ENCODE measurements at places on chromosomes 7 and 10.

DNA sequence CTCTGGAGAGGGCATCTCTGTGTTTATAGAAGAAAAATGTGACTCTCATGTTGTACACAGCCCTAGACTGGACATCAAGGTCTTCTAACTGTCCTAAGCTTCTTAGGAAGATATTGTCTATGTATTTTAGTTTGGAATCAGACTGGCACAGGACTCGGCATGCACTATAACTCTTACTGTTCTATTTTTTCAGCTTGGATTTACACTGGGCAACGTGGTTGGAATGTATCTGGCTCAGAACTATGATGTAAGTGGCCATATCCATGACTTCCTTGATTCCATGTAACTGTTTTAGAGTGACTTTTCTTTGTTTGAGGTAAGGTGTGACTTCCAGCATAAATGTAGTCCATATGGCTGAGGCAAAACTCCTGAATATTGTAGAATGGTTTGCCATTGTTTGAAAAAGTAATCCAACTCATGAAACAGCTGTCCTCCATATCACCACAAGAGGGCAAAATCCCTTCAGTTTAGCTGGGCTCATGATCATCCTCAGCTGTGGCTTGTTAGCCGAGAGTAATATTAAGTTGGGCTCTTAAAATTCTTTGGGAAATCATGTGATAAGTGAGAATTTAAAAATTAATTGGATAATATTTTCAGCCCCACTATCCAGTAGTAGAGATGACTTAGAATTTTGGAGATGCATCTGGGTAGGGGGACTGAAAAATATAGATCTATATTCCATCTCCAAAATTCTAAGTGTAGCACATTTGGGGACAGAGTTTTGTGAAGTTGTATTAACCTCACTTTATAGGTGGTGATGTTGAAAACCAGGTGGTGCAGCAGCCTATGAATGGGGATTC lies 10.4 kb downstream of the STMP1 start:
- H3K4me3 ChIP-seq = no peak overlapping the region
- H3K27ac ChIP-seq = peak overlapping the region; percentile 34
- peak; percentile 28 for DNase-seq

DNA sequence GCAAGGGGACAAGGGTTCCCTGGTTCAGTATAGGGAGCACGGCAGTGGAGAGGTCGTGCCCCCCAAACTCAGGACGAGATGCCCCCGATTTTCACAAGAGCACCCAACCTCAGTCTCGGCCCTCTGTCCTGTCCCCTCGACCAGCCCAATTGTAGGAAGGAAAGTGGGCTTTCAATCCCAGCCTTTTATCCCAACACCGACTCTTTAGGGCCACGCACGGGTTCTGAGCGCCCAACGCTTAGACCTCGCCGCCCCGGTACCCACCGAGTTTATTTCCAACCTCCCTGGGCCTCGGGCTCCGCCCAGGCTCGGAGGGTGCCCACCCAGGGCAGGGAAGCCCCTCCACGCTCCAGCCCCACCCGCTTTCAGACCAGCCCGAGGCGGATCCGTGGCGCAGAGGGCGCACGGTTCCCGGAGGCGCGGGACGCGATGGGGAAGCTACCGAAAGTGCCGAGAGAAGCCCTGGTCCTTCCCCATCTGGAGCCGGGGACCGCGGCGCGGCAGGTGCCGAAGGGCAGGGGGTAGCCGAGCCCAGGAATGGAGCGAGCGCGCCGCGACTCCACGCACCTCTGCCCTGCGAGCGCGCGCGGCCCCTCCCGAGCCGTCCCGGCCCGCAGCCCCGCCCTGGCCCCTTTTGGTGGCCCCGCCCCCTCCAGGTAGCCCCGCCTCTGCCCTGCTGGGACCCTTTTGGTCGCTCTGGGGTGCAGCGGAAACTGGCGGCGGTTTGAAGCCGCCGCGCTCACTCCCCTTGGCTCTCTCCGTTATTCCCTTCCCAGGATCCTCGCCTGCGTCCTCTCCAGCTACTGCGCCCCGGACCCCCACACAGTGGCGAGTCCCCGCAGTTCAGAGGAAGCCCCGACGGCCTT lies 20.4 kb downstream of the GRID2IP start:
- H3K27ac ChIP-seq = no peak overlapping the region
- no peaks in the 10 kb centered on the region for H3K4me1 ChIP-seq
- no peak for DNase-seq

- no peaks in the 10 kb centered on the region for H3K4me1 ChIP-seq
- no peak for DNase-seq
- H3K27me3 ChIP-seq = peaks cover 21% of the 10 kb centered on the region
- no peak overlapping the region for H3K4me3 ChIP-seq
- no peak overlapping the region for H3K27ac ChIP-seq
These were observed 811.2 kb downstream of the TYW1 start for GRCh38 chr7:67807826-67808225.

- no peak overlapping the region for H3K4me3 ChIP-seq
- peak; percentile 65 for DNase-seq
- peaks cover 4% of the 10 kb centered on the region for H3K36me3 ChIP-seq
- H3K27ac ChIP-seq = peak overlapping the region; percentile 22
These were observed 22.2 kb downstream of the TMEM120A start for GRCh38 chr7:75971961-75972763.

DNA sequence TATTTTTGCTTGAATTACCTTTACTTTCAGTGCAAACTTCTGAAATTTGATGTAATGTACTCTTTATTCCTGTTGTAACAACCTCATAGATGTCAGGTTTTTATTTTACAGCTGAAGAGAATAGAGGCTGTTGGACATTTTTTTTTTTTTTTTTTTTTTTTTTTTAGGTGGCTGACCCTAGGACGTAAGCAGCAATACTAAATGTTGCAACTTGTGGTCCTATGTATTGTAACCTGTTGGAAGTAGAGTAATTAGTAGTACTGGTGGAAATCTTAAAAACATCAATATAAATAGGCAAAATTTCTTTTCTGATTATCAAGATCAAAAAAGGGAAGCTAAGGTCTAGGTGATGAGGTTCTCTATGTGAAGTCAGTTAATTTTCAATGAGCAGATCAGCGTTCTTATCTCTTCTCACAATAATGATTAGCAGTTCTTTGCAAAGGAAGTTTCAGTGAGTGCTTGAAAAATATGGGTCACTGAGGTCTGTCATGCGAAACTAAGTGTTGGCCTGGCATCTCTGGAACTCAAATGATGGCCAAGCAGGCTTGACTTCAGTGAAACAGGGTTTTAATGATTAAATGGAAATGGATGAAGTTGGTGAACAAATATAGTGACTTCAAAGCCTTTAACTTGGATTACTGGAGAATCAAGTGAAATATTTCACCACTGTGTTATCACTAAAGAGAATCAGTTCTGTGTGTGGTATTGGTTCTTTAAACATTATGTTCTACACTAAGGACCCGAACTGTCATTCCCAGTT lies 42.7 kb downstream of the BICC1 start:
- no peak overlapping the region for H3K4me3 ChIP-seq
- no peak overlapping the region for H3K27ac ChIP-seq
- H3K4me1 ChIP-seq = no peaks in the 10 kb centered on the region
- H3K36me3 ChIP-seq = no peaks in the 10 kb centered on the region
- no peak for DNase-seq
- no peaks in the 10 kb centered on the region for H3K27me3 ChIP-seq

DNA sequence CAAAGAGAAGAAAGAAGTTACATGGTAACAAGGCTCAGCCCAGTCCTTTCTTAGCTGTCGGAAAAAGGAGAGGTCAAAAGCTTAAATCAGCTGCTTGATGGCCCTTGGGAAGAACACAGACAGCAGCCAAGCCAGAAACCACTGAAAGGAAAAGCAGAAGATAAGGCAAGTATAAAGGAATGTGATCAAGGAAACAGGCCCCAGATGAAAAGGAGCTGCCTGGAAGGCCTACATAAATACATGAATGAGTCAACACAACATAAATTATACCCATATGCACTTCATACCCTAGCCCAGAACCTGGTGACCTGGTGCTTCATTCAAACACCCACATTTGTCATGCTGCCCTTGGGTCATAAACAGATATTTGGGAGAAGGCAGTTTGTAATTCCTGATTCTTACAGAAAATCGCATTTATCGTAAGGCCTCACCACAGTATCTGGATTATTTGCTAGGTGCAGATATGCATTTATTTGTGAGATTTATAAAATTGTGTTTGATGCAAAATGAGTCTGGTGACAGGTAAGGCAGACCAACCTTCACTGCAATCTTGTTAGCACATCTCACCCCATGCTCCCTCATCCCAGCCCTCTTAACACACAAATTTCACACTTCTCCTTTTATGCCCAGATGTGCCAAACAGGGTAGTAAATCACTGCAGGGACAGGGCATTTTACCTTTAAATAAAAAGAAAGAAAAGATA lies 94.9 kb upstream of the KCNIP2 start:
- H3K27ac ChIP-seq = peak overlapping the region; percentile 81
- no peak overlapping the region for H3K4me3 ChIP-seq
- DNase-seq = no peak
- peaks cover 10% of the 10 kb centered on the region for H3K36me3 ChIP-seq

DNA sequence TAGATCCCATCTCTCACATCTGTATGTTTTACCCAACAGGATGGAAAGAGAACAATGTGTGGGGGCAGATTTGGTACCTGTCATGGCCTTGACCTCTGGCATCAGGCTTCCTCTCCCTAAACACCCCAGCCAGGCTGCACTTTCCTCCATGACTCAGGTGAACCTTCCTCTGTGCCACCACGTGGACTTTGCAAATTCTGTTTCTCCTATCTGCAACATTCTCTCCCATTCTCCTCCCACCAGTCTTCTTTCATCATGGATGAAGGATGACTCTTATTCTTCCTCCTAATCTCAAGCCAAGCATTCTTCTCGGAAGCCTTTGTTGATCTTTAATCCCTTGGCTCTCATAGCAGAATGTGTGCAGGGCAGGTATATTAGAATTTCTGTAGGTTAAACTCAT lies 355.4 kb downstream of the KCNMA1 start:
- peaks cover 3% of the 10 kb centered on the region for H3K27me3 ChIP-seq
- H3K27ac ChIP-seq = no peak overlapping the region
- no peaks in the 10 kb centered on the region for H3K36me3 ChIP-seq
- peaks cover 19% of the 10 kb centered on the region for H3K4me1 ChIP-seq
- no peak overlapping the region for H3K4me3 ChIP-seq

DNA sequence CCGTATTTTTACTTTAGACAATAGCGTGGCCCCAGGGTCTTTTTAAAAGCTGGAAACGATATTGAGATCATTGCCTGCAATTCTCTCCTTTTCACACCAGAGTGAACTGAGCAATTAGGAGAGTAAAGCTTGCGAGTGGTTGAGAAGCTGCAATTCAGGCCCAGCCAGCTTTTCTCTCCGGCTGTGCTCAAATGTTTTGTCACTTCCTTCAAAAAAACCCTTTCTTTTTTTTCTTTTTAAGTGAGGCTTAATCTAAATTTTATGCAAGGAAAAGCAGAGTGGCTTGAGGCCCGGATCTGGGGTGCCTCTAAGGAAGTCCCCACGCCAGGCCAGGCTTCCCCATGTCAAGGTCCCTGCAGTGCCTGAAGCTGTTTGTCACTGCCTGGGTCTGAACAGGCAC lies 433.9 kb downstream of the GLRX3 start:
- H3K4me3 ChIP-seq = no peak overlapping the region
- peaks cover 4% of the 10 kb centered on the region for H3K27me3 ChIP-seq
- no peak overlapping the region for H3K27ac ChIP-seq
- no peak for DNase-seq

DNA sequence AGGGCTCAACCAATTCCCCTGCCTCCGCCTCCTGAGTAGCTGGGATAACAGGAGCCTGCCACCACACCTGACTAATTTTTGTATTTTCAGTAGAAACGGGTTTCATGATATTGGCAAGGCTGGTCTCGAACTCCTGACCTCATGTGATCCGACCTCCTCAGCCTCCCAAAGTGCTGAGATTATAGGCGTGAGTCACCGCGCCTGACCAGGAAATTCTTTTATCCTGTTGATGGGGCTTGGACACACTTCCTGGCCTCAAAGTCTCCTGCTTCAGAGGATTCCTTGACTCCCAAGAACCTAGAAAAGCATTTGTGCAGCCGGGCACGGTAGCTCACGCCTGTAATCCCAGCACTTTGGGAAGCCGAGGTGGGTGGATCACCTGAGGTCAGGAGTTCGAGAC lies 16.2 kb downstream of the ZNF425 start:
- H3K36me3 ChIP-seq = peaks cover 4% of the 10 kb centered on the region
- no peak overlapping the region for H3K27ac ChIP-seq
- H3K27me3 ChIP-seq = no peaks in the 10 kb centered on the region
- DNase-seq = no peak
- H3K4me1 ChIP-seq = no peaks in the 10 kb centered on the region

DNA sequence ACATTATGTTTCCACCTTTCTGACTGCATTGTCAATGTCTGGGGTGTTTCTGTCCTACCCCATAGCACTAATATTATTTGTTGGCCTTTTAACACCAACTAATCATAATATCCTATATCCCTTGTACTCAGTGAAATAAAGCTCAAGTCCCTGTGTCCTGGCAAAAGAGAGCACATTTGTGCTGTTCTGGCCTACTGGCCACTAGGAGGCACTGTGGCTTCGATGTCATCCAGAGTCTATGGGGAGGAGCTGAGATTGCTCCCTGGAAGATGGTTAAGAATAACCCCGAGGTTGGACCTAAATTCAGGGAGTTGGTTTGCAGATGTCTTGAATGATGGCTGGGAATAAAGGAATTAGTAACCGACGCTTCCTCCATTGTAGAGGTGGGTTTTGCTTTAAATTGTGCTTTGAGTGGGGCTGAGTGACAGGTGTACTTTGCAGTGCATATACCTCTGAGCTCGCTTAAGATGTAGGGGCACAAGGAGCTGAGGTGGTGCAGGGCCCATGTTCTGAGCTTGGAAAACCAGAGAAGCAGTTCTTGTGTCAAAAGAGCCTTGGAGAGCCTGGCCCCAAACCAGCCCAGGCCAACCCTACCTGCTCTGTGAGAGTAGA lies 191.2 kb upstream of the PRSS1 start:
- H3K27me3 ChIP-seq = no peaks in the 10 kb centered on the region
- no peak overlapping the region for H3K27ac ChIP-seq
